Frontal cortex (tissue), 4 donors: ENCODE measurements at places on chromosomes 13 and 19.

GRCh38 chr13:32228330-32229041, 86.7 kb downstream of the ZAR1L start:
- DNase-seq, result no peak

DNA sequence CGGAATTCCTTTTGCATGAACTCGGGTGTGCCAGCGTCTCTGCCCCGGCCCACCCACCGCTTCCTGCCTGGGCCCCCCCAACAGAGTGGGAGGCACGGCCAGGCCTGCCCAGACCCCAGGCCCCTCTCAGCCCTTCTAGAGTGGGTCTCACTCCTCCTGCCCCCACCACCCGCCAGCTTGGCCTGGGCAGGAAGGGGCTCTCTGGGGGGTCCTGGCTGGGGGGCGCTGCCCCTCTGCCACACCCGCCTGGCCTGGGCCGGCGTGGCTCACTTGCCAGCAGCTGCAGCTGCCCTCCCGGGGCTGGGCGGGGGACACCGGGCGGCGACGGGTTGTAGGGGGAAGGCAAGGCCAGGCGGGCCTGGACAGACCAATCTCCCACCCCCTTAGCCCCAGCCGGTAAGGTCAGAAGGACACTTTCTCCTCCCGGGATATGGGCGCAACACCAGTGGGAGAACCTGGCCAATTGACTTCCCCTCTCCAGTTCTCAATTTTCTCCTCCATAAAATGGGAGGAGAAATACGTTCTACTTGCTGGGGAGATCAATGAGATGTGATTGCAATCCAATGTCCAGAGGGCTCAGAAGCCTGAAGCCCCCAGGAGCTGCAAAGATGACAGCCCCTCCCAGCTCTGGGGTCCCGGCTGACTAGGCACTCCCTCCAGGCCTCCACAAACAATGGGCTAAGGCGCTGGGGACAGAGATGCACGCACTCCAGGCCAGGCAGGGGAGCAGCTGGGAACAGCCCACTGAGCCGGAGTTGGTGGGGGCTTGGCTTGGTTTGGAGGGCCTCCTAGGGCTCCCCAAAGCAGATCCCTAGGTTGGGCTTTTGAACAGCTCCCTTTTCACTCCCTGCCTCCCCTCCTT, 2.4 kb downstream of the CRLF1 start:
- peak; percentile 37 for DNase-seq

DNA sequence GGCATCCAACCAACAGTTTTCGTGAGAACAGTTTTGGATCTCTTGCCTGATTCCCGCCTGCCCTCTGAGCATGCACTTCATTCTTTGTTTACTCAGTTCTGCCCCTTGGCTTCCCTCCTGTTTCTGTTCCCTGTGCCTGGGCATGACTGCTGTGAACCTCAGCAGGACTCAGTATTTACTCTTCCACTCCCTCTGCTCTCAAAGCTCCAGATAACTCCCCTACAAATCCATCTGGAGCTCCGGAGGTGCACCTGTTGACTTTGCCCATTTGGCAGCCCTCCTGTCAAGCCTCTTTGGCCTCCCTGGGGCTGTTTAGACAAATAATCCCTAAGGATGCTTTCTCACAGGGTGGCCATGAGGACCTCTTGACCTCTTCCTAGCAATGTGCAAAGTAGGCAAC, 34.2 kb upstream of the ARGLU1 start:
- no peak for DNase-seq

- no peak for DNase-seq
Observed at GRCh38 chr13:42153199-42154113, 105.0 kb downstream of the DGKH start.

- peak; percentile 73 for DNase-seq
Observed at GRCh38 chr19:47663911-47664771, 49.1 kb upstream of the EHD2 start.

GRCh38 chr19:12884202-12884601, 2.8 kb downstream of the KLF1 start:
- DNase-seq, result no peak

GRCh38 chr13:86882835-86883234, 788.3 kb upstream of the SLITRK5 start:
- no peak for DNase-seq

GRCh38 chr13:99207511-99207910, 6.9 kb downstream of the UBAC2 start:
- DNase-seq, result no peak

DNA sequence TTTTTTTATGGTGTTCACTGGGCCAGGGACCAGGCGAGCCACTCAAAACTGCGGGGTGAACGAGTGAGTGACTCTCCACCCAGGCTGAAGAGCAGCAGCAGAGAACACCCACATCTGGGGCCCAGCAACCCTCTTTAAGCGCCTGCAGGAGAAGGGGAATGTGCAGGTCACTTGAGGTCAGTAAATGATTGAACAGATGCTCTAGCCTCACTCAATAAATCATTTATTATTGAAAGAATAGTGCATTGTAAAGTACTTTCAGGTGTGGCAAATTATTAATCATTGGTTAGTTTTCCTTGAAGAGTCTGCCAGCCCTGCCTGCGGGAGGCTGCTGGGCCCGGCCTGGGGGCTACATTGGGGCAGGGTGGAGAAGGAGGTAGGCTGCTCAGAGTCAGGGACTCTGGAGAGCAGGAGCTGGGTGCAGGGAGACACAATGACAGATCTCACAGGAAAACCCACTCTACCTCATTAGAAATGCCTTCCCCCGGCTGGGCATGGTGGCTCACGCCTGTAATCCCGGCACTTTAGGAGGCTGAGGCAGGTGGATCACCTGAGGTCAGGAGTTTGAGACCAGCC, 42.5 kb downstream of the ABCC4 start:
- DNase-seq, result no peak

DNA sequence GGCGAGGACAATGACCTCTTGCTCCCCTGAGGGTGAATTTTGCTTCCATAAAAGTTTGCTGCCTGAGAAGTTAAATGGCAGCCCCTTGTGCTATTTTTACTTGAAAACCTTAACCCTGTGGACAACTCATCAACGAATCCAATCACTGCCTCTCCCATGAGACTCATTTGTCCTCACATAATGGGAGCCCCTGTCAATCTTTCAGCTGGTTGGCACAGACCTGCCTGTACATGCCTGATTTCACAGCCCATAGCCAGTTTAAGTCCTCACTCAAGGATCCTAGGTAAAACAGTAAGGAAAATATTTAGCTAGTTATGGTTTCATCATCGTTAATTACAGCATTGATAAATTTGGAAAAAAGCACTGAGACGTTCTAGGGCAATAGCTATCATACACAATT, 207.4 kb downstream of the NHLRC3 start:
- DNase-seq, result no peak

DNA sequence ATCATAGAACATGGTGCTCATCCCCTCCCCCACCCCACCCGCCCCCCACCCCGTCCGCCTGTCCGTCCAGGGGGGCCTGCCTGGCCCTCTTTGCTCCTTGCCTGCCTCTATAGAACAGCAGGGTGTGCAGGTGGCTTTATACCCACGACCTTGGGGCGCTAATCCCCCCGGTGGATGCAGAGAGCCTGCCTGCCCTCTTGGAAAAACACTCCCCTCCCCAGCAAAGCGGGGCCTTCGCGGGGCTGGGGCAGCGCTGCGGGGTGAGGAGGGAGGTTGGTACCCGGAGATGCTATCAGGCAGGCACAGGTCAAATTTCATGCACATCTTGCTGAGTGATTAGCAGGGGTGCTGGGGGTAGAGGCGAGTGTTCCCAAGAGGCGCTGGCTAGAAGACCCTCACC, 21.9 kb downstream of the RFX1 start:
- DNase-seq, result no peak

DNA sequence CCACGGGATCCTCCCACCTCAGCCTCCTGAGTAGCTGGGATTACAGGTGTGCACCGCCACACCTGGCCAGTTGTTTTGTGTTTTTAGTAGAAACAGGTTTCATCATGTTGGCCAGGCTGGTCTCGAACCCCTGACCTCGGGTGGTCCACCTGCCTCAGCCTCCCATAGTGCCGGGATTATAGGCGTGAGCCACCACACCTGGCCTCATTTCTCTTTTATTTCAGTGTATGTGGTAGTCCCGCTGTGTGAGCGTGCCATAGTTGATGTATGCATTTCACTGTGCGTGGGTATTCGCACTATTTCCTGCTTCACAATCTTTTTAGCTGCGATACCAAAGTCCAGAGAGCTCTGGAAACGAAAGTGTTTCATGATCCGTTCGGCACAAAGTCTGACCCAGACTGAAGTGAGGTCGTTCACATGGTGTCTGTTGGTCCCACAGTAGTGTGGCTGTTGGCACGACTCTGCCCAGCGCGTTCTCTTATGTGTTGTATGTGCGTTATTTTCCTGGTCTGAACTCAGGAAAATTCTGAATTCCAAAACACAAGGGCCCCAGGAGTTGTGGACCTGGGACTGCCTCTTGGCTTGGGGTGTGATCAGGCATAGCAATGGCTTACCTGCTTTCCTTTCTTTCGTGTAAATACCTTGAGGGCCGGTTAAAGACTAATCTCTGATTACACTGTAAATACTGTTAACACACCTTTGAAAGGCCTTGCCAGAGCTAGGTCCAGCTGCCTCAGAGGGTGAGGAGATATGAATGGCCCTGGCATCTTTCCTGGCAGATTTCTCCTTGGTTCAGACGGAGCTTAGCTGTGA, 8.6 kb downstream of the EPN1 start:
- DNase-seq, result no peak

- no peak for DNase-seq
Observed at GRCh38 chr13:52706081-52706480, 33.5 kb downstream of the CNMD start.
